ENCODE measurements at places on chromosomes 12 and 14. TPM values are rescaled to one million over a fixed set of nuclear protein-coding genes. Genes with fewer than 3 reads are reported as not detected.
A peak's percentile ranks its signal among the peaks of the same experiment; 100 is the strongest.

GLI1 gene
- 0.30 TPM for total RNA-seq

RAPGEF3 gene
- 0.39 TPM for total RNA-seq

PPP4R3A gene
- 162 TPM for total RNA-seq

FOXG1 gene
- total RNA-seq, result not detected

RILPL1 gene
- 8.5 TPM for total RNA-seq

DAO gene
- total RNA-seq, result not detected

- no peak overlapping the region for H3K4me3 ChIP-seq
- no peak for DNase-seq
- H3K27me3 ChIP-seq, result no peaks in the 10 kb centered on the region
- no peak overlapping the region for H3K27ac ChIP-seq
- H3K4me1 ChIP-seq, result no peaks in the 10 kb centered on the region
Measured at GRCh38 chr12:10310926-10311720, 3.5 kb downstream of the KLRD1 start.

GRCh38 chr12:45302621-45303369, 86.9 kb downstream of the ANO6 start:
- no peaks in the 10 kb centered on the region for H3K27me3 ChIP-seq
- H3K36me3 ChIP-seq, result no peaks in the 10 kb centered on the region
- no peak overlapping the region for H3K4me3 ChIP-seq
- no peak overlapping the region for H3K27ac ChIP-seq

DNA sequence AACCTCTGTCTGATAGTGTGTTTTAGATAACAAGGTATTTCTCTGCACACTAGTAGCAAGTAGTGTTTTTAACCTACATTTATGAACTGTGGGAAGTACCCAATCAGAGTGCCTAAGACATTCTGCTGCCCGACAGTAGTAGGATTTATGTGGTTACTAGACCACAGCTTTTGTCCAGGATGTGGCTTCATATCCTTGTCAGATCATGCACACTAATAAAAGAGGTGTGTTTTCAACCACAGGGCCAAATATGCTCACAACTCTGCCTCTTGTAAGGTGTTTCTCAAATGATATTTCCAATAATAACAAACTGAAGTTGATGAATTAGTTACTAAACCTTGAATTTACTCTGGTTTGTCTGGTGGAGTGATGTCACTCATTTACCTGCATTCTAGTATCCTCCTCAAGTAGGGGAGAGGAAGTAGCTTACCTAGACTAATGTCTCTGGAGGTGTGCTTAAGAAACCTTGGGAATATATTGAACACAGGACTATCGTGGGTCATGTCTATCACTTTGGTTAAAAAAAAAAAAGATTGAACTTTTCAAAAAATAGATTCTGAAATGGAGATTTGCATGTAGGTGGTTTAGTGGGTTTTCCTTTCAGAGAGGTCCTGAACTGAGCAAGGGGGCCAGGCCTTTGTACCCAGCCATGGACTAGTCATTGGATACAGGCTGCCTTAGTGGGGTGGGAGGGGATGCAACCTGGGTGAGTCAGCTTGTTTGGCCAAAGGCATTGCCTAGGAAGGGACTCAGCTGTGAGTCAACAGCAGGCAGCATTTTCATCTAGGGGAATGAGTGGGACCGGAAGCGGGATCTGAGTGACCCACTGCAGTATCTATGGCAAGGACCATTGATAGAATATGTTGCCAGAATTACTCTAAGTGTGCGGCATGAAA, 14.1 kb downstream of the FBXW8 start:
- peaks cover 69% of the 10 kb centered on the region for H3K4me1 ChIP-seq
- peak; percentile 83 for DNase-seq
- no peak overlapping the region for H3K4me3 ChIP-seq

DNA sequence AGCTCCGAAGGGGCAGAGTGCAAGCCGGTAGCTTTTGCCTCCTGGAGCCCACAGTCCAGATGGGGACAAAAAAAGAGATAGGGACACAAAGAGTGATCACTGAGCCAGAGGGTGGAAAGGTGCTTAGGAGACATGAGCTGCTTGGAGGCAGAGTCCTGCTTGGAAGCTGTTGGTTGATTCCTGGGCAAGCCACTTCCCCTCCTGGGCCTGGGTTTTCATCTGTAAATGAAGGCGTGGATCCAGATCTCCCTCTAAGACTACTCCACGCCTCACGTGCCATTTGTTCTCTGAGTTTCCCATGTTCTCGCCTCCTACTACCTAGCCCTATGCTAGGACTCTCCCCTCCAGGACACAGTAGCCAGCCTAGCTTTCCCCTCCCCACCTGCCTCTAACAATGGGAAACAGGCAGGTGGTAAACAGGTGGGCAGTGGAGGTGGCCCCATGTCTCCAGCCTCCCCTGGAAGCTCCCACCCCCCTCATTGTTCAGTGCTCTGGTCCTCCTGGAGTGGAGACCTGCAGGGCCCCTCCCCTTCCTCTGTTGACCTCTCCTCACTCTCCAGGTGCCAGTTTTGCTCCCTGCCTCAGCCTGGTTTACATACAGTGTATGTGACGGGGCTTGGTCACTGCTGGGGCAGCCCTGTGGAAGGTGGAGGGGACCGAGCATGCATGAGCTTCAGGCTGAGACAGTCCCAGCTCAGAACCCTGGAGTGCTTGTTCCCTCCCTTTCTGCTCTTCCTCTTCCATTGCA, 3.8 kb downstream of the SERPINA3 start:
- no peaks in the 10 kb centered on the region for H3K4me1 ChIP-seq
- DNase-seq, result no peak
- no peak overlapping the region for H3K27ac ChIP-seq
- no peaks in the 10 kb centered on the region for H3K27me3 ChIP-seq
- no peaks in the 10 kb centered on the region for H3K36me3 ChIP-seq

DNA sequence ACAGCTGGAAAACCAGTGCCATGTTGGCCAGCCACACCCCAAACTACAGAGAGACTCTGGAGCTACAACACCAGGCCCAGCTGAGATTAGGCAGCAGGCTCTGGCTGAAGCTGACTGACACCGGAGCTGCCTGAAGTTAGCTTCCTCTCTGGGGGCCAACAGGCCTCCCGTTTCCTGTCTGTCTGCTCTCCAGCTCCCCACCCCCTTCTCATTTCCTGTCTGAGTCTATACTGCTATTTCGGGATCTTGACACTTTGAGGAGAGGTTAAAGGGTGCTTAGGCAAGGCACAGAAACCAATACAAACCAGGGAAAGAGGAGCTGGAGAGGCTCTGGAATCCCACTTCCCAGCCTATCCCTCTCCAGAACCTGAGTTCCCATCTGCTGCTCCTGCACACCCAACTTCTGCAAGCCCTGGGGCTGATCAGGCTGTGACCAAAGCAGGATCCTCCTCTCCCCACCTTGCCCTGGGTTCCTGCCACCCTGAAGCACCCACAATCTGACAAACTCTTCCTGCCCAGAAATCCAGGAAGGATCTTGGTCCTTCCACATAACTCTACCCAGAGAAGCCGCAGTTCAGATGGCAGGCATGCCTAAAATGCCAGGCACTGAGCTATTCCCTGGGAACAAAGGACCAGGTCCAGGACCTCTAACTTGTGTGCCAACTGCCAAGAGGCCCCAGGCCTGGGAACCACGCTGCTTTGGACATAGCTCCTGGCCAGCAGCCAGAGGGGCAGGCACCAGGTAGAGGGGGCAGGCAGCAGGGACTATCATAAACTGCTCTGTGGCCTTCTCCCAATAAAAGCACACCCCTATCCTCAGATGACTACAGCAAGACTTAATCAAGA, 39.9 kb downstream of the PRPF40B start:
- peak overlapping the region; percentile 57 for H3K27ac ChIP-seq
- peak; percentile 75 for DNase-seq
- no peaks in the 10 kb centered on the region for H3K27me3 ChIP-seq

DNA sequence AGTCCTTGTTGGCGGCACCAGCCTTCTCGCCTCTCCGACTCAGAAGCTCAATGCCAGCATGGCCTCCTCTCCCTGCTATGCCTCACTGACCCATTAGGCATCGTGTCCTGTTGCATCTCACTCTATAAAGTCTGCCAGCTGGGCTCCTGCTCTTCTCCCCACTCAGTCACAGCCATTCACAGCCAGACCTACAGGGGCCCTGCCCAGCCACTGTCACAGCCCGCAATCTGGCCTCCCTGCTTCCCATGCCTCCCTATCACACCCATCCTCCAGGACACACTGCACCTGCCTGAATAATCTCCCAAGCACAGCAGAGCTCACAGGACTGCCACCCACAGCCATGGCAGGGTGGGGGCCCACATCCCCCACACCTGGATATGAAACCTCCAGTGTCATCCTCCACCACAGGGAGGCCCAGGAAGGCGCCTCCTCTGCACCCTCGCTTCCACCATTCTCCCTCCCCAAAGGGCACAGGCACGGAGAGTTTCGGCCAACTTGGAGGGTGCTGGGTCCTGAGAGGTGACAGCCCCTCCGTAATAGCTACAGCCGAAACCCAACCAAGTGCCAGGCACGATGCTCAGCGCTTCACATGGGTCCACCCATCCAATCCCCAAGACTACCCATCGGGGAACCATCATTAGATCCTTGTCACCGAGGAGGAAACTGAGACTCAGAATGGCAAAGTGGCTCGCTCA, 370.3 kb downstream of the BCL11B start:
- no peak overlapping the region for H3K27ac ChIP-seq
- H3K36me3 ChIP-seq, result no peaks in the 10 kb centered on the region
- no peaks in the 10 kb centered on the region for H3K27me3 ChIP-seq
- H3K4me1 ChIP-seq, result no peaks in the 10 kb centered on the region

GRCh38 chr14:101761032-101761880, at the start of gene PPP2R5C:
Gene PPP2R5C (plus strand): TSS chr14:101761709. CDS start chr14:101761894, 185 bp downstream.
- H3K27me3 ChIP-seq, result no peaks in the 10 kb centered on the region
- DNase-seq, result peak; percentile 90
- H3K4me1 ChIP-seq, result peaks cover 44% of the 10 kb centered on the region

- H3K4me3 ChIP-seq, result no peak overlapping the region
- H3K27me3 ChIP-seq, result no peaks in the 10 kb centered on the region
- no peak overlapping the region for H3K27ac ChIP-seq
- no peaks in the 10 kb centered on the region for H3K36me3 ChIP-seq
- DNase-seq, result no peak
Measured at GRCh38 chr14:97106609-97107008, 309.4 kb downstream of the VRK1 start.

DNA sequence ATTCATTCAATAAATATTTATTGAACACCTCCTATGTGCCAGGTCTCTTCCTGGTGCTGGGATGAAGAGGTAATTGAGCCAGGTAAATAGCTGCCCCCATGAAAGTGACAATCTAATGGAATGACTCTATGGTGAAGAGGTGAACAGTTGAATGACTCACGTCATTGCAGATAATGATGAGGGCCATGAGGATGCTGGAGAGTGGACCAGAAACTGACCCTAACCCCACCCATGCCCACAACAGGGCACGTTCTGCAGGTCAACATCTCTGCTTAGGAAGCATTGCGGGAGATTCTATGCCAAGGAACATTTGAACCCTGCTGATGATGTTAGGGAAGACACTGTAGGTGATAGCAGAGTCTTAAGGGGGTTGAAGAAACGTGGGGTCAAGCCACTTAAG, 788.9 kb upstream of the TBX3 start:
- no peak overlapping the region for H3K27ac ChIP-seq
- no peak overlapping the region for H3K4me3 ChIP-seq
- DNase-seq, result no peak
- no peaks in the 10 kb centered on the region for H3K27me3 ChIP-seq

GRCh38 chr12:25962932-25963525, 4.5 kb downstream of the RASSF8 start:
- peaks cover 14% of the 10 kb centered on the region for H3K4me1 ChIP-seq
- no peaks in the 10 kb centered on the region for H3K36me3 ChIP-seq
- no peak overlapping the region for H3K27ac ChIP-seq
- DNase-seq, result no peak
- H3K27me3 ChIP-seq, result peaks cover 17% of the 10 kb centered on the region

DNA sequence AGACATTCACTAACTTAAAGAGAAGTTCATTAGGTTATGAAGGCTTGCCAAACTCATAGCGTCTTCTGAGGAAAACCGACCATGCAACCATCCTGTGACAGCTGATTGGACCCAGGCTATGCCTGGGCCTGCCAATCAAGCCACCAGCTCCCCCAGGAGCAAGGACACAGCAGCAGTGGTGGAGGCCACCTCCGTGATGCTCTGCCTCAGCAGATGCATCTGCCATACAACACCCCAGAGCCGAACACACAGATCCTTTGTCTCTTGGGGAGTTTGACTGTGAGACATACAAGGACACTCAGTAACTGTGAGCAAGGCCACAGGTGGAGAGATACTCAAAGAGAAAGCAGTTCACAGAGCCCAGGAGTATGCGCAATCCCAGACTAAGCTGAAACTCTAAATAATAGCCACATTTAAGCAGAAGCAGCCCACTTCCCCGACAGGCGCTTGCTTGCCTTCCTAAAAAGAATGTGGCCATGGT, 10.0 kb upstream of the CNIH1 start:
- H3K4me1 ChIP-seq, result no peaks in the 10 kb centered on the region
- H3K4me3 ChIP-seq, result no peak overlapping the region
- no peak overlapping the region for H3K27ac ChIP-seq
- H3K36me3 ChIP-seq, result no peaks in the 10 kb centered on the region

- no peak overlapping the region for H3K27ac ChIP-seq
- no peaks in the 10 kb centered on the region for H3K4me1 ChIP-seq
- H3K27me3 ChIP-seq, result no peaks in the 10 kb centered on the region
- H3K36me3 ChIP-seq, result no peaks in the 10 kb centered on the region
Measured at GRCh38 chr12:102896067-102896466, 21.0 kb downstream of the PAH start.

DNA sequence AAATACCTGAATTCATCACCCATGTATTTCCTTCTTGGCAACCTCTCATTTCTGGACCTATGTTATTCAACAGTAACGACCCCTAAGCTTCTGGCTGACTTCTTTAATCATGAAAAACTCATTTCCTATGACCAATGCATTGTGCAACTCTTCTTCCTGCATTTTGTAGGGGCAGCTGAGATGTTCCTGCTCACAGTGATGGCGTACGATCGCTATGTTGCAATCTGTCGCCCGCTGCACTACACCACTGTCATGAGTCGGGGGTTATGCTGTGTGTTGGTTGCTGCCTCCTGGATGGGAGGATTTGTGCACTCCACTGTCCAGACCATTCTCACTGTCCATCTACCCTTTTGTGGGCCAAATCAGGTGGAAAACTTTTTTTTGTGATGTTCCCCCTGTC, 356 bp downstream of the OR4Q2 start:
- H3K27me3 ChIP-seq, result no peaks in the 10 kb centered on the region
- H3K4me3 ChIP-seq, result no peak overlapping the region
- DNase-seq, result no peak
- H3K27ac ChIP-seq, result no peak overlapping the region
